ENCODE measurements at places on chromosomes 16 and 17.

DNA sequence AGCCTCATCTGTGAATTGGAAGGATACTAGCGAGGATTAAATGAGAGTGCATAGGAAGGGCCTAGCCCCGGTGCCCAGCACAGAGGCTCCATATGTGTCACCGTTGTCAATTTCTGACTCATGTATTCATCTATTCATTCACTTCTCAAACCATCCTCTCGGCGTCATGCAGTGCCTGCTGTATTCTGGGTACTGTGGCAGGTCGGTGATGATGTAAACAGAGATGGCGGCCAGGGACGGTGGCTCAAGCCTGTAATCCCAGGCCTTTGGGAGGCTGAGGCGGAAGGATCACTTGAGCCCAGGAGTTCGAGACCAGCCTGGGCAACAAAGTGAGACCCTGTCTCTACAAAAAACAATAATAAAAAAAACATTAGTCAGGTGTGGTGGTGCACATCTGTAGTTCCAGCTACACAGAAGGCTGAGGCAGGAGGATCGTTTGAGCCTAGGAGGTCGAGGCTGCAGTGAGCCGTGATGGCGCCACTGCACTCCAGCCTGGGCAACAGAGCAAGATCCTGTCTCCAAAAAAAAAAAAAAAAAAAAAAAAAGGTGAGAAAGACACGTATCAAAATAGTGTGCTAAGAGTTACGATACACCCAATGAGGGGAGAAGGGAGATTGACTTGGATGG lies 4.3 kb upstream of the PPP1R1B start:
- no peak for DNase-seq

- no peak for DNase-seq
Observed at GRCh38 chr17:21530311-21530710, 154.2 kb downstream of the KCNJ12 start.

DNA sequence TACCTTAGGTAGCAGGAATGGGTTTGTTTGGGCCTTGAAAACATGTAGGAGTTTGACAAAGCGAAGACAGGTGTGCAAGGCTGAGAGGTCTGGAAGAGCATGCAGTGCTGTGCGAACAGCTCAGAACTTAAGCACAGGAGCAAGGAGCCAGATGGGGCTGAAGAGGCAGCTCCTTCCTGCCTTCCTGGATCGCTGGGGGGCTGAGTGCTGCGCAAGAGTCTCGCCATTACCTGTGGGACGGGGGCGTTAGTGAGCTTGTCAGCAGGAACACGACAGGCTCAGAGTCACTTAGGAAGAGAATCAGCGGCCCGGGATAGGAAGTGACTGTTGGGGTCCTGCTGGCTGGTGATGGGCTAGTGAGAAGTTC lies 464 bp upstream of the MRM1 start:
- DNase-seq: no peak

DNA sequence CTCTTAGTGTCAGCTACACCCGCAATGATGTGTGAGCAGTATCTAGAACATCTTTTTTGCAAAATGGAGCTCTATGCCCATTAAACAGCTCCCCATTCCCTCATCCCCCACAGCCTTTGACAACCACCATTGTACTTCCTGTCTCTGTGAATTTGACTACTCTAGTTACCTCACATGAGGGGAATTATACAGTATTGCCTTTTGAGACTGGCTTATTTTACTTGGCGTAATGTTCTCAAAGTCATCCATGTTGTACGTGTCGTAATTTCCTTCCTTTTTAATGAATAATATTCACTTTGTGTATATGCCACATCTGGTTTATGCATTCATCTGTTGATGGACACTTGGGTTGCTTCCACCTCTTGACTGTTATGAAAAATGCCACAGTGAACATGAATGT lies 23.2 kb upstream of the CCL22 start:
- DNase-seq: no peak

DNA sequence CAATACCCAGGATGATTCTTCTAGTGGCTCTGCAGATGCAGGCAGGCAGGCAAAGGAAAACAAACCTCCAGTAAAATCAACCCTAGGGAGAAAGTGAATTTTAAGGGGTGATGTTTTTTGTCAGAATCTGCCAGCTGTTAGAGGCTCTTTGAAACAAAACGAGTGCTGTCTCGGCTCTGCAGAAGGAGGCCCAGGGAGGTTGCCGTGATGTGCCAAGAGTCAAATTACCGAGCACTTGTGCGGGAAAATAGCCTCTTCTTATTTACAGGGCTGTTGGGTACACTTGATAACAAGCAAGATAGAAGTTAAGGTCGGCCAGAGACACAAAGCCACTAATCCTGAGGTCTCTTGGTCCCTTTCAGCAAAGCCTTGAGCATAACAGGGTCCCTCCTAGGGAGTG lies 68.9 kb upstream of the EEF2KMT start:
- DNase-seq: no peak

GRCh38 chr16:77191259-77191969 lies 424 bp downstream of the MON1B start:
- DNase-seq: no peak

GRCh38 chr16:72355561-72355960 lies 183.6 kb upstream of the PMFBP1 start:
- DNase-seq: peak; percentile 32

- DNase-seq: no peak
Observed at GRCh38 chr17:79757140-79757745, 20.7 kb upstream of the CBX2 start.

DNA sequence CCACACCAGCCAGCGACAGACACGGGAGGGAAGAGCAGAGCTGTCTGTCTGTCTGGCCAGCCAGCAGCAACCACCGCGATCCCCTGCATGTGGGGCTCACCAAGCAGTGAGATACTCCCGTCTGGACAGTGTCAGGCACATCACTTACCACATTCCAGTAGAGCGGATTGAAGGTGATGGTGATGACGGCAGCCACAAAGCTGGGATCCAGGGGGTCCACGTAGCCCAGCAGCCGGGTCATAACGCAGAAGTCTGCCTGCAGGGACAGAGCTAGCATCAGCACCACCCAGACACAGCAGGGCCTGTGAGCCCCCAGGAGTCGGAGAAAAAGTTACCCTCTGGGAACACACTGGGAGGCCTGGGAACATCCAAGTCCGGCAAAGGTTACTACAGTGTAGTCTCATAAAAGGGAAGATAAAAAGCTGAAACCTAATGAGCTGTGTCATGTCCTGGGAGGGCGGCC lies 14.7 kb downstream of the PEMT start:
- no peak for DNase-seq

DNA sequence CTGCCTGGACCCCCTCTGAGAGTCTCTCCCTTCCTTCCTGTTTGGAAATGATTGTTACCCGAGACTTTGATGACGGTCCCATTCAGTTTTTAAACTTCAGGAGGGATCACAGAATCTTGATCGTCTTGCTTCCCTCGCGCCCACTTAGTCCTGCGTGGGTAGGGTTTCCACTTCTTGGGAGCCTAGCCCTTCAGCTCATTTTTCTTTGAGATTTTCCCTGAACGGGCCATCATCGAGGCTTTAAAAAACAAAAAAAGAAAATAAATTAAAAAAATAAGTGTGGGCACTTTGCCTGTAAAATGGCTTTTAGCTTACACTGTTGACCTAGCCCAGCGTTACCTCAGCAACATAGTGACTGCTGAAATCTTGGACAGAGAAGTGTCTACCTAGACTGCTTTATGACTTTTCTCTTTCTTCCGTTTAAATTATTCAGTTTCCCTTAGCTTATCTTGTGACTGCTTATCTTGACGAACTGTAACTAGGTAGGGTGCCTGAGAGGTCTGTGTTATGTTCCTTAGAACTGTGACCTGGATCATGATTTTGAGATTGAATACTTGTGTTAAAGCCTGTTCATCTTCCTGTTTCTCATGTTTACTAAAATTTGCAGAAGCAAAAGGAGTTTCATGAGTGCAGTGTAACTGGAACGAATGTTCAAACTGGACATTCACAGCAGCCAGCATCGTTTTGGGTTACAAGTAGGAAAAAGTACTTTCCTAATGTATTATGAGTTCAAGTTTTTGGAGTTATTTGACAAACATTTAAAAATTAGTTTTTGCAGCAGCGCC lies 874 bp downstream of the WWP2 start:
- DNase-seq: no peak

DNA sequence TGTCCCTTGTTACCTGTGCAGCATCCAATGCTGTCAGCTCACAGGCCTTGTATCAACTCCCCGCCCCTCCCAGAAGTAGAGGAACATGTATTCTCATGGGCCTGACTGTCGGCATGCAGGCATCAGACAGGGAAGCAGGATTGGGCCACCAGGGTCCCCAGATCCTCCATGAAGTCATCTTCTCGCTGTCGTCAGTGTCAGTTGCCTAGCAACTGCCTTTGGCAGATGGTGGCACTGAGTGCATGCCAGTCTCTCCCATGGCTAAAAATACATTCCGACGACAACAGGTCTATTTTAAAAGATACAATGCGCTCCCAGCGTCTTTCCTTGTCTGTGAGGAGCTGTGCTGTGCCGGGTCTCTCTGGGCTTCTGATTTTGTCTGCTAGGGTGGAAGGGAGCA lies 36.8 kb upstream of the CES5A start:
- DNase-seq: no peak

- no peak for DNase-seq
Observed at GRCh38 chr16:68814516-68814915, 28.8 kb upstream of the TANGO6 start.

DNA sequence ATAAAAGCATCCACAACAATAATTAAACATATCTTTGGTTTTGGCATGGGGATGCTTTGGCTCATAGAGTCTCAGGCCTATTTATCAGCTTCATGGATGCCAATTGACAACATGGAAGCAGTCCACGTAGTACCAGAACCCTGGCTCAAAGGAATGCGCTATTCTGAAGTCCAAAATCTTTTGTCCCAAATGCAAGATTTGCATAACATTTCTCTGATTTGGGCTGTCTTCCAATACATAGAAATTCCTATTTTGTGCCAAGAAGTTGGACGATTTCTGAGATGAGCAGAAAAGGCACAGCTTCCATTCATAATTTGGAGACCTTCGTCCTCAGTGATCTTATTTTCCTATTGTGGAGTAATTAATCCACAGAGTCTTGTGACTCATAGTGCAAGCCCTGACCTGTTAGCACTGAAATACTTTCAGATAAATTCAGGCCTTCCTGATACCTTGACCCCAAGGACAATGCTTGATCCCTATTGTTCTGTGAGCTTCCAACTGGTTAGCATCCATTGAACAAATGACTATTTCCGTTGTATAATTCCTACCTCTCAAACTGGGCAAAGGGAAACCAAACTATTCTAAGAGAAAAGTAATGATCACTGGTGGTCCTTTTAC lies 78.4 kb upstream of the CDH11 start:
- no peak for DNase-seq

DNA sequence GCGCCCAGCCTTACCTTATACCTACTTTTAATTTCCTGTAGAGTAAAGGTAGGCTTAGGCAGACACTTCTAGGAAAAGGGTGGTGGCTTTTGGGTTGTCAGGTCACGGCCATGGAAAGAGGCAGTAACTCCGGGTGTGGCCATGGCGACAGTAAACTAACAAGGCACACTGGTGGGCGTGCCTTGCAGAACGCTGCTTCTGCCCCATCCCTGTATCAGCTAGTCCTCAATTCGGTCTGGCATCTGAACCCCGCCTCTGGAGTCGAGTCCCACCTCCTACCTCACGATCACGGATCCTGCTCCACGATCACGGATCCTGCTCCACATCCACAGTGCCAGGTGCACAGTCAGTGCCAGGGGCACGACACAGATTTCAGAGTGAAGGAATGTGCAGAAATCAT lies 5.6 kb downstream of the ADCY9 start:
- no peak for DNase-seq

DNA sequence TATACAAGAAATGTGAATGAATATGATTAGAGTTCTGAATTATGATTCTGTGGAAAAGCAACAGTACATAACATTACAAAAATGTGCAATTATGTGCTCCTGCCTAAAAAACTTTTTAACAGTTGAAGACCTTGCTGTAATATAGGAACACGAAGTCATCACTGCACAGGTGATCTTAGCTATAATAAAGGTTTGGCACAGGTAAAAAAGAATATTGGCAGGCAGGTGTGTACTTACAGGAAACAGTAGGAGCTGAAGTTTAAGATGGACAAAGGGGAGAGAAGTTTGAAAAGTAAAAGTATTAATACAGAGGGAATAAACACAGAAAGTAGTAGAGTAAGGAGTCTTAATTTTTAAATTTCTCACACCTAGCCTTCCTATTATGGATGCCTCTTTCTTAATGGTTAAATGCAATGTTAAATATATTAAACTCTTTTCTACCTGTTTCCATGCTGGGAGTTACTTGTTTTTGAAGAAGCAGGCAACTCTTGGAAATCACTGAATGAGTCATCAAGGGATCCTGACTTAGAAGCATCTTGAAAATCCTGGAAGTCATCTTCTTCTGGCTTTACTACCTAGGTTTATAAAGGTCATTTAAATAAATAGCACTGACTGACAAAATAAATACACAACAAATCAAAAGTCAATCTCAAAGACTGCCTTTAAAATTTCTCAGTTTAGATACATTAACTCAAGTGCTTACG lies 40.7 kb downstream of the SYNRG start:
- DNase-seq: no peak

DNA sequence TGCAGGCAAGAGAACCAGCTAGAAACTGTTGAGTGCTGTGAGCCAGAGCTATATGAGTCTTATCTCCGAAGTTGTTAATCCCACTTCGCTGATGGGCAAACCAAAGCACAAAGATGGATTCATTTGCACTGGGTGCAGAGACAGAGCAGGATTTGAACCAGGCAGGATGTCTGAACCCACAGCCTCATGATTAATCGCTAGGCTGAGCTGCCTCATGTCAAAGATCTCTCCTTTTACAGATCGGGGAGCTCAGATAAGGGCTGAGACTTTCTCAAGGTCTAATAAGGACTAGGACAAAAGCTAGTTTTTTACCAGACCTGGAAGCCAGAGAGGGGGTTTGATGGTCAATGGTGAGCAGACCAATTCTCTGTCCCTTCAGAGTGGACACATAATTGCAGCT lies 51.5 kb downstream of the GINS3 start:
- no peak for DNase-seq

All from AG09309 (cell line).